ENCODE measurements at places on chromosomes 7 and 10.

GRCh38 chr10:63627881-63628296 is 106.7 kb downstream of the REEP3 start:
- DNase-seq = no peak

DNA sequence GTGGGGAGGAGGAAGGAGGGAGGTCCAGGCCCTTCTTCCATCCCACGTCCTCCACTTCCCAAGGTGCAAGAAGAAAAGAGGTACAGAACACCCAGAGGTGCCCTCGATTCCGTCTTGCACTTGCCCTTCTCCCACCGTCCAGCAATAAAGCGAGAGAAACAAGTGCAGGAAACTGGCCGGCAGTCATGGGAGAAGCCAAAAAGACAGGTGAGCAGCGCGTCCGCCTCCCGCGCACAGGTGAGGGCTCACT is 1.3 kb downstream of the C10orf95 start:
- DNase-seq = no peak

DNA sequence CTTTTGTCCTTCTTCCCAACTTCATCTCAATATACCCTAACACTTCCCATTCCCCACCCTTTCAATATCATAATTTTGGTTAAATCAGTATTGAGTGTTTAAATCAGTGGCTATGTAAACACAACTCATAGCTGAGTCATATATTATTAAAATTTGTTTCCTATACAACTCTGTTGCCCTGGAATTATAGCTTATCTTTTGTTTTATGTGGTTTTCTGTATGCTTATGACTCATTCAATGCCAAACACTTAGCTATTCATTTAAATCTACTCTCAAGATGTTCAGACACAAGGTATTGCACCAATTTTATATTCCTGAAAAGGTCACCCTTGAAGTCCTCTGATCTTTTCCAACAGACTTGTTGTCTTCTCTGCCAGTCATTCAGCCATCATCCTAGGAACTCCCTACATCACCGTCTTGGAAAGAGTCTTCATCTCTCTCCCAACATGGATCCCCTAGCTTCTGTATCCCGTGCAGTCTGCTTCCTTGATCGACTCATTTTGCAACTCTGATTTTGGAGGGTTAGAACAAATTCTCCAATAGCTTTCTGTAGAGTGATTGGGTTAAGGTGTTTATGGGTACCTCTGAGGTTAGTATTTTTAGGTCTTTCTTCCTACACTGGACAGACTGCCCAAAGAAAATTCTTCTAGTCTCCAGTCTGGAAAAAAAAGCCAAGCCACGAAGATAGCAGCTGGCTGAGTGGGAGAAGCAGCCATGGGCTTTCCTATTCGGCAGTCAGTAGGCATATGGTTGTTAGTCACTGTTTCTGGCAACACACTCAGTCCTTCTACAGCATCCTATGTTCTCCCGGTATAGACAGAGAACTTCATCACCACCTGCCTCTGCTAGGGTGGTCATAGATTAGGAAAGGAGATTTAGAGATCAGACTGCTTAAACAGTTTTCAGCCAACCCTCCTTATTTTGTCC is 102.1 kb downstream of the CRPPA start:
- DNase-seq = no peak

- DNase-seq = no peak
Measured at GRCh38 chr10:113987805-113988204, 55.9 kb upstream of the ADRB1 start.
